ENCODE measurements at places on chromosomes 12 and 14. TPM values are rescaled to one million over a fixed set of nuclear protein-coding genes. Genes with fewer than 3 reads are reported as not detected.

DNA sequence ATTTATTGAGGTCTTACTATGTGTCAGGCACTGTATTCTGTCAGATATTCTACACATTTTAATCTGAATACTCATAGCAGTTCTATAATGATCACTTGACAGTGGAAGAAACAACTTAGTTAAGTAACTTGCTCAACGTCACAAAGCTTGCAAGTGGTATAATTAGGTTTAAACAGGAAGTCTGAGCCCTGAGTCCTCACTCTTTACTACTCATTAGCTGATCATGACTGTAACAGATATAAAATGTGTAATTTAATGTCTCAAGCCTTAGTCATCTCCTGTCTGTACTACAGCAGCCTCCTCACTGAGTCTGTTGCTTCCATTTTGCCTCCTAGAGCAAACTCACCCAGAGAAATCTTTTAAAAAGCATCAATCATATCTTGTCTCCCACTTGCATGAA is 38.9 kb downstream of the PPP4R4 start:
- DNase-seq, result no peak

DNA sequence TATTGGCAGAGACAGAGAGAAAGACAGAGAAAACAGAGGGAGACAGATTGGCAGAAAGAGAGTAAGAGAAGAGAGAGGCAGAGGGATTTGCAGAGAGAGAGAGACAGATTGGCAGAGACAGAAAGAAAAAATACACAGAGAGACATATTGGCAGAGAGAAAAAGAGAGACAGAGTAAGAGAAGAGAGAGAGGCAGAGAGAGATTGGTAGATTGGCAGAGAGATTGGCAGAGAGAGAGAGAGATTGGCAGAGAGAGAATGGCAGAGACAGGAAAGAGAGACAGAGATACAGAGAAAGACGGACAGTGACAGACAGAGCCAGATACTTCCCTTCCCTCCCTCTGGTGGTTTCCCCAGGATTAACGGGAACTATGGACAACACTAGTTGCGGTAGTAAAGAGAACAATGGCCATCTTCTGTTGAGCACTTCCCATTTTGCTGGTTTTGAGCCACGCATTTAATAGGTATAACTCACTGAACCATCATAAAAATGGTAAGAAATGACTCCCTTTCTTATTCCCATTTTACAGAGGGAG is 2.6 kb upstream of the NOS1 start:
- no peak for DNase-seq

Gene VRTN
- total RNA-seq, result not detected

GRCh38 chr12:70852416-70853150 is 68.0 kb downstream of the PTPRR start:
- DNase-seq, result no peak

- DNase-seq, result no peak
Measured at GRCh38 chr14:83164591-83164990, 1630.9 kb upstream of the SEL1L start.

Gene ASPG
- total RNA-seq, result 0.50 TPM

- no peak for DNase-seq
Measured at GRCh38 chr12:1539135-1539534, 55.2 kb downstream of the FBXL14 start.

DNA sequence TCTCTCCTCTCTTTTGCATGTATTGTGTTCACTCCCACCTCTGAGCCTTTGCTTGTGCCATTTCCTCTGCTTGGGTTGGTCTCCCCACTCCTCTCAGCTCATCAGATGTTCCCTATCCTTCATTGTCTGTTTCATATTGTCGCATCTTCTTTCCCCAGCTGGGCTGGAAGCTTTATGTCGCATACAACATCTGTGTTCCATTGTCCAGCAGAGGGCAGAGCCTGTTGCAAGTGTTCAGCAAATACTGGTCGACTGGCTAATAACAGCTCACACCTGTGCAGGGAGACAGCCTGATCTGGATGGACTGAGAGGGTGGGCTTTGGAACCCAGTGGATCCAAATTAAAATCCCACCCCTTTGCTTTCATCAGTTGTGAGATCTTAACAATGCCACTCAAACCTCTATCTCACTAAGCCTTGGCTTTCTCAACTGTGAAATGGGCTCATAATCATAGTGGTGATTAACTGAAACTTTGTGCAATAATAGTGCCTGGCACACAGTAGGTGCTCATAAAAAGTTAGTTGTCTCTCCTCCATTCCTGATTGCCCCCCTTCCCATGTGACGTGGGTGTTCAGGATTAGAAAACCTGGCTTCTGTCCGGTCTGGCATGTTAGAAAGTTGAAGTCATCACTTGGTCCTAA is 75.8 kb downstream of the RIN3 start:
- DNase-seq, result no peak

Gene VAMP1
- total RNA-seq, result 14.3 TPM

Gene PTPN21
- 3.8 TPM for total RNA-seq

- peak; percentile 90 for DNase-seq
Measured at GRCh38 chr14:24241829-24242443, 487 bp downstream of the TINF2 start.

DNA sequence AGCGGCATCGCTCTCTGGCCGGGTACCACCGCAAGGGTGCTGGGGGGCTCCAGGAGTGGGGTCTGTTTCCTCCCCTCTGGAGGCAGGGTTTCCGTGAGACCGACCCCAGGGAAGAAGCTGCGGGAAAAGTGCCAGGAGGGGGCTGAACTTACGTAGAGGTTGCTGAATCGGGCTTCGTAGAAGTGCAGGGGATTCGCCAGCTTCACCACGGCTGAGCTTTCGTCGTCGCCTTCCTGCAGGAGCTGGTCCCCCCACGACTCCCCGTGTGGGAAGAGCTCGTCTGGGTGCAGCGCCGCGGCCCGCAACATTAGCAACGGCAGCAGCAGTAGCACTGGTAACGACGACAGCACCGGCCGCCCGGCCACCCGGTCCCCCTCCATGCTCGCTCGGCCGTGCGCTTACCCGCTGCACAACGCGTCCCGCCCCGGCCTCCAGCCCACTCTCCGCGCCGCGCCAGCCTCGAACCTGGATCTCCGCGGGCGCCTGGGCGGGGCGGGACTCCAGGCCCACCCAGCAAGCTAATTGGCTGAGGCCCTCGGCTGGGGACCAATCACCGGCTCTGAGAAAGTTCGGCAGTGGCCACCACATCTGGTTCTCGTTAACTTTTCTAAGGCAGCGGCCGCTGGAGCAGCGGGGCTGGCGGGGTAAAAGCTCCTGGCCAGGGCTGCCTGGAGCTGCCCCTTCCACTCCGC is at the start of gene NID2:
TSS of gene NID2 (minus strand) at position 445 of the 692 bp plus-strand sequence. CDS start at position 380, 65 bp downstream.
- peak; percentile 80 for DNase-seq

Gene INHBC
- not detected for total RNA-seq

DNA sequence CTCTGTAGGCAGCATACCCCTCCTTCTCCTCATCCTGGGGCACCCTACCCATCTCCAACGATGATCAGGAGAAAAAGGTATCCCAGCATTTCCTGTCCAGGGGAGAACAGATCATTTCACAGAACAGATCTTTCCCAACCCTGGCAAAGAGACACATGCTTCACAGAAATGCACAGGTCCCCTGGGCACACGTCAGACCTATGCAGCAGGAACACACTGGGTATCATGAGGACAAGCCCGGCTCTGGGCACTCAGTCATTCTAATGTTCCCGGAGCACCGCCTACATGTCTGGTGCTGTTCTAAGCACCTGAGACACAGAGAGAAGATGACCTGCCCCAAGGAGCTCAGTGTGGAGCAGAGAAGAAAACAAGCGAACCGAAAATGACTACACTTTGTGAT is 56.2 kb downstream of the ACTN1 start:
- DNase-seq, result no peak

DNA sequence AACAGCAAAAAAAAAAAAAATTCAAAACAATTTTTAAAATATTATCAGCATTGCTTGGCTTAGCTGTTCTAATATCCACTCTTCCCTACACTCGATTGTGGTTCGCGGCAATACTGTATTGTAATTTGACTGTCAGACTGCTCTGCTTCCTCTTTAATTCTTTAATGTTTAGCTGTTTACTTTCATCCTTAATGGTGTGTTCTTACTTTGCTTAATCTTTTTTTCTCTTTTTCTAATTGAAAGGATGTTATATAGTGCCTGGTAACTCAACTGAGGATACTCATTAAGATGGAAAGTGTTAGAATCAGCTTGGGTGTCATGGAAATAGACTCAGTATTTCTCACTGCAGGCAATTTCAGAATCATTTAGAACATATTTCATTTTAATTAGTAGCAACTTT is 2.0 kb downstream of the ANO4 start:
- DNase-seq, result no peak

- no peak for DNase-seq
Measured at GRCh38 chr14:56552615-56553014, 27.0 kb upstream of the TMEM260 start.

Gene LGR5
- total RNA-seq, result not detected

Measured in NCI-H460 (cell line).